Globus pallidus (tissue), 1 donor: ENCODE measurements at places on chromosomes 16 and 17.

- DNase-seq = peak; percentile 42
Observed at GRCh38 chr17:63405741-63406261, 40.3 kb downstream of the CYB561 start.

- DNase-seq = peak; percentile 76
Observed at GRCh38 chr17:78421534-78422266, 43.3 kb downstream of the PGS1 start.

DNA sequence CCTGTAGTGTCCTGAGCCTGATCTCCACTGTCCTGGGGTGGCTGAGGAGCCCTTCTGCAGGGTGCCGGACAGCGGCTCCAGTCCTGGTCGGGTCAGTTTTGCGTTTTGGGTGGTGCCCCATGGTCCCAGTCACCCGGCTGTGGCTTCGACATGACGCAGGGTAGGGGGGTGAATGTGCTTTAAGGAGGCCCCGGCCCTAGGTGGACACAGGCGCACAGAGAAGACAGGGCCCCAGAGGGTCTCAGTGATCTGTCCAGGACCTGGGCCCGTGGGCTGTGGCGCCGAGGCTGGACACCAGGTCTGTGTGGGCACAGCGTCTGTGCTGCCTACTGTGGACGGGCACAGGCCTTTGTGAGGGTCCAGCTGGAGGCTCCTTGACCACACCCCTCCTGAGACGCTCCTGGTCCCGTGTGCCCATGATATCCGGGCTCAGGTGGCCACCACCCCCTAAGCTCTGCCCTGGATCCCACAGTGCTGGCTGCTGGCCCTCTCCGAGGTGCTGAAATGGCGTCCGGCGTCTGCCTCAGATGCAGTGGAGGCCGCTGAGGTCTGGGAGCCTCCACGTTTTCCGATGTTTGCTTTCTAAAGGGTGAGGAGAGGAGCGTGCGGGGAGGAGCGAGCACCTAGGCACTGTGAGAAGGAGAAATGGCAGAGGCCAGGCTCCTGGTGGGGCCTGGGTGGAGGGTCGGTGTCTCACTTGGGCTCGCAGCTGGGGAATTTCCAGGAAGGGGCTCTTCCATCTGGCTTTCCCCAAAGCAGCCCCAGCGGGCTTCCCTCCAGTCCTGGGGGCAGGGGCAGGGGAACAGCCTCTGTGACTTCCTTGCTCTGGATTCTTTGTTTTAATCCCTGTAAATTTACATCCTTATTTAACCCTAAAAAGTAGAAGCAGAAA lies 56.1 kb upstream of the ACSF3 start:
- no peak for DNase-seq

- DNase-seq = no peak
Observed at GRCh38 chr17:58233543-58233942, 4.8 kb upstream of the LPO start.

DNA sequence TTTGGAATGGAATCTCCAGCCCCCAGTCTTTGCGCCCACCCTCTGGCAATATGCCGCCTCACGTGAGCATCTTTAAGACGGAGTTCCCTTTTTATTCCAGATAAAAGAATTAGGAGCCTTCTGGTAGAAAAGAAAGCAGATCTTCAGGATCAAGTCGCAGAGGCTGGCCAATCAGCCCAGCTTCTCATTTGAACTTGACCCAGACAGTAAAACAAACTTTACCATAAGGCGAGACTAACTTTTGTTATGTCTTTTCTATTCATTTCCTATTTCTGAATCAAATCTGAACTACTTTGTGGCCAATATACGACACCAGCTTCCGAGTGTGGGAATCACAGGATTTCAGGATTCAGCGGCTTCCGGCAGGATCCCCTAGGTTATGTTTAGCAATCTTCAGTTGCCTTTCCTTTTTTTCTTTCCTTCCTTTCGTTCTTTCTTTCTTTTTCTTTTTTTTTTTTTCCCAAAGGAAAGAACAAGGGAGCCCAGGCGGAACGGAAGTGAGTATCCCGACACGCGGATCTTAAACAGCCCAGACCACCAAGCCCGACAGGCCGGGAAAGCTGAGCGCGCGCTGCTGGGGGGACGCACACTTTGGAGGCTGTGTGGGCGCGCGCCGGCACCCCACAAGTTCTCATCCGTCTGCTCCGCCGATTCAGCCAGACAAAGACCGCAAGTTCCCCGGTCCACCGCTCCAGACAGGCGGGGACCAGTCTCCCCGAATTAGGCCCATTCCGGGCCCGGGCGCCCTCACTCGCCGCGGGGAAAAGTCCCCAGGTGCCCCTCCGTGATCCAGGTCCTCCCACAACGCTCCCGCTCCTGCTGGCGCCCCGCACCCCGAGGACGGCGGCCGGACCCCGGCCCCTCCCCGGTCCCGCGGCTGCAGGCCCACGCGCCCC lies 633 bp downstream of the TBC1D16 start:
- DNase-seq = peak; percentile 14

- DNase-seq = peak; percentile 50
Observed at GRCh38 chr16:84700446-84701300, 873 bp downstream of the USP10 start.

- DNase-seq = no peak
Observed at GRCh38 chr17:46264456-46265198, 30.3 kb upstream of the LRRC37A start.

GRCh38 chr17:81397314-81398175 lies 2.3 kb downstream of the BAHCC1 start:
- peak; percentile 65 for DNase-seq

- DNase-seq = no peak
Observed at GRCh38 chr17:1486802-1487695, 5.4 kb downstream of the MYO1C start.

GRCh38 chr17:32267690-32268205 lies 2.1 kb downstream of the RHBDL3 start:
- no peak for DNase-seq

DNA sequence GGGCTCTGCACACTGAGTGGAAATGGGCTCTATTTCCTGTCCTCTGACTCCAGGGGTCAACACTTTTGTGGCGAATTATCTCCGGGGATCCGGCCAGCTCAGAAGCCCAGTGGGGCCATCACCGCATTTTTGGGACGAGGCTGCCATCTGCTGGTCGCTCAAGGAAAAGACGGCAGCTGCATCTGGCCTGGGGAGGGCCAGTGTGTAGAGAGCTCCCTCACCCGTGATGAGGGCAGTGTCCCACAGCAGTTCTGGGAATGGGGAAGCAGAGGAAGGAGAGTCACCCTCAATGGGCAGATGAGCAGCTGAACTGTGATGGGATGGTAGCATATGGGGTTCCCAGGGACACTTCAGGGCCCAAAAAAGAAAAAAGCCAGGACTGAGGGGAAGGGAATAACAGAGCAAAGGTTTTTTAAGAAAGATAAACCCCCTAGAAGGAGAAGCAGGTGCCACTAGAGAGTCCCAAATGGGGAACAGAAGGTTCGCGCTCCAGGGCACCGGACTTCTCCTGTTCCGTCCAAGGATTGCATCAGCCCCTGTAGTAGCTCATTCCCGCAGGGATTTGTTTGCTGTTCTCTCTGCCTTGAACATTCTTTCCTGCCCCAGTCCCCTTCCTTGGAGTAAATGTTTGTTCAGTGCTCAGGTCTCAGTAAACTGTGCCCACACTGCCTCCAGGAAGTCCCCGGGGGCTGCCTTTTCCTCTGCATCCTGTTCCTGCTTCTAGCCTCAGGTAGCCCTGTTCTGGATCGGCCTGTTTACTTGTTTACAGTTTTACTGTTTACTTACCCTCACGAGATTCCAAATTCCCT lies 9.3 kb upstream of the ABCC12 start:
- peak; percentile 57 for DNase-seq

DNA sequence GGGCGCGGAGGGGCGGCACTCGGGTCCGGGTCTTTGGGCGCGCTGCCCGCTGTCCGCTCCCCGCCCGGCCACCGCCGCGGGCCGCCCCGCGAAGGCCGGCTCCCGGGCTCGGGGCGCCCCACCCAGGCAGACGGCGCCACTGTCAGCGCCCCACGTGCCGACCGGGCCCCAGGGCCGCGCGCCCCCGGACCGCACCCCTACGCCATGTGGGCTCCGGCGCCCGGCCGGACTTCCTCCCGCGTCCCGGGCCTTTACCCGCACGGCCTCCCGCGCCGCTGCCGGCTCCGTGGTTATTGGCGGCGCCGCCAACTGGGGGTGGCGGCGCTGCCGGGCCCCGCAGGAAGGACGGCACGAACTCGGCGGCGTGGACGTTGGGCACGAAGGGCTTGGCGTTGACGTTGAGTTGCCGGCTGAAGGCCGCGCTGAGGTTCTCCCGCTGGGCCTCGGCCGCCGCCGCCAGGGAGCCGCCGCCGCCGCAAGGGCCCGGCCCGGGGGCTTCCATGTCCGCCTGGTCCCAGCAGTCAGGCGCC lies 577 bp downstream of the GSPT1 start:
- DNase-seq = no peak

- DNase-seq = no peak
Observed at GRCh38 chr17:9287306-9287705, 266.0 kb downstream of the NTN1 start.

DNA sequence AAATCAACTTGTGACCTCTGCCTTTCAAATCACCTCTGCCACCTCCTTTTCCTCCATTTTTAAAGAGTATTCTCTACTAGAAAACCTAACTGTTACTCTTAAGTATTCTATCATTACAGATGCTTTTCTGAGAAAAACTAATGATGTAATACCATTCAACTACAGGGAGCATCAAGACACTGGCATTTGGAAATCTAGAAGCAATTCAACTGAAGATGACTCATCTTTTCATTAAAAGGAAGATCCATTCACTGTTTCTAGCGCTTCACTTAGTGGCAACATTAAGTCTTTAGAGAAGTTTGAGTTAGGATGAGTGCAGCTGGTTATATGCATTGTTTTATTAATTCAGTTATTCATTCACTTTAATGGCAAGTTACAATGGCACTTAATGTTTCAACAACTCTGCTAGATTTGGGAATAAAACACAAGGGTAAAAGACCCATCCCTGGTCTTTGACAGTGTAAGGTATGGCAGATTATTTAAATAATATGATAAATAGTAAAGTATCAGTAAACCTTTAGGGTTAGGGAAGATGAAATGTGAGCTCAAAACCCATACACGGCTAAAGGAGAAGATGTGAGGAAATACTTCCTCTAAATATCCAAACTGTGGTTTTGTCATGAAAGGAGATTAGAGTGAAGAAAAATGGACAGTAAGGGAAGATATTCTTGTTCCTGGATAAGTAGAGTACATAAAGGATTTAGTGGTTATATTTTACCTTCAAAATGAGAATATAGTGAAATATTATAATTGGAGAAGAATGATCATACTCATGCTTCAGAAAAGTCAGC lies 61.7 kb downstream of the KCNJ2 start:
- DNase-seq = no peak

DNA sequence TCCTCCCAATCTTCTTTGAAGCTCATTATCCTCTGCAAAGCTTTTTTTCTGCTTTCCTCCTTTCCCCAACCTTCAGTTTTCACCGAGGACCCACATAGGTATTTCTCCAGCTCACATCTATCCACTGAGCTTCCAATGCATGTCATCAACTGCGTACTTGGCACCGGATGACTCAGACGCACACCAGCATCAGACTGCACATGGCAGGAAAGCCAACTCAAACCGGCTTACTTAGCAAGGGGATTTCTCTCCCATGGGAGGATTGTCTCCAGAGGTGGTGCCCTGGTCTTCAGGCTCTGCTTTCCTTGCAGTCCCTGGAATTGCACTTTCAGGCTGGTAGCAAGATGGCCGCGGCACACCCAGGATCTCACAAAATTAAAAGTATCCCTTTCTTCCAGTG lies 1.7 kb upstream of the AKTIP start:
- DNase-seq = no peak

- no peak for DNase-seq
Observed at GRCh38 chr17:42387661-42388380, 421 bp downstream of the STAT3 start.

- no peak for DNase-seq
Observed at GRCh38 chr16:81711657-81712319, 67.3 kb upstream of the PLCG2 start.

DNA sequence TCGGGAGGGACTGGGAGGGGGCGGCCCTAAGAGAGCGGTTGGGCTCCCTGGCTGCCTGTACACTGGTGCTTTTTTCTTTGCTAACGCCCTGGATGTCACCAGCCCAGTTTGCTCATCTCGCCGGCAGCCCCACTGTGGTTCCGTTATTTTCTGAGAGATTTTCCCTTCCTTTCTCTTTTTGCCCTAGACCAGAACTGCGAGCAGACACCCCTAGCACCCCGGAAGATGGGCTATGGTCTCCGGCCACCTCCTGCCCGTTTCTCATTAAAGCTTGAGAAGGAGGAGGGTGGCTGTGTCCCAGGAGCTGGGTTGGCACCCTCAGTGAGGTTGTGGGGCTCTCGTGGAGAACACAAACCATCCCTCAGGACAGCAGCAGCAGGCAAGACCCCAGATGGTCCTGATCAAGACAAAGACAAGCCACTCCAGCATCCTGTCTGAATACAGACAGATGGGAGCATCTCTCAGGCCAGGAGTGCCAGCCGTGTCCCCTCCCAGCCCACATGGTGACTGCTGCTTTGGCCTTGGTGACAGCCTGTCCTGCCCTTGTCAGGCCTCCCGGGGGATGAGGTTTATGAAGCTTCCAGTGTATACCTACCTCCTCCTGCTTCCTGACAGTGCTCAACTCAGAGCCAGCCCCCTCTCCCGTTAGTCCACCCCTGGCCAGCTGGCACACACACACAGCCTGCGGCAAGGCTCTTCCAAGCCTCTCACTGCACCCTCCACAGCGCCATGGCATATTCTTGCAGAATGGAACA lies 77.2 kb downstream of the KCNJ12 start:
- DNase-seq = no peak

DNA sequence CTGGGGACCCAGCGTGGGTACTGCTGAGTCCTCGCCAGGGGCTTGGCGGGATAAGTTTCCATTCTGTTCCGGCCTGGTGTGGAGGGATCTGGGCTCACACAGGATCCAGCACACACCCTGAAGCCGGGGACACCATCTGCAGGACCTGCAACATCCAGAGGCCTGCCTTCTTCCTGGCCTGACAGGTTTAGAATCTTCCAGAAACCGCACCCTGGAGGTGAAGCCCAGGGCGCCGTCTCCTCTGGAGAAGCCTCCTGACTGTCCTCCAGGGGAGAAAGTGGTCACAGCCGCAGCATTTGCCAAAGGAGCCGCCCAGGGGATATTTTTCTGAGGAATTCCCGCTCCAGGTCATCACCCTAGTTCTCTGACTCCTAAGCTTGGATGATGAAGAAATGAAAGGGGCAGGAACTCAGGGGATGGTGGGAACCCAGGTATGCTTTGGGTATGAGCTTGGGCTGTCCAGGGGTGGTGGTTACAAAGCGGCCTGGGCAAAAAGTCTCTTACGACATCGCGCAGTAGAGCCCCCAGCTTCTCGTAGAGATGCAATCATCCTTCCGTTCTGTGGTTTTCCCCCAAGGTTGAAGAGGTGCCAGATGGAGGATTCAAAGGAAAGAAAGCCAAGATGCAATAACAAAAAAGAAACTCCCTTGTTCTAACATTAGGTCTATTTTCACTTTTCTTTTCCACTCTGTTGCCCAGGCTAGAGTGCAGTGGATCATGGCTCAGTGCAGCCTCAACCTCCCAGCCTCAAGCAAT lies 9.1 kb upstream of the CRISPLD2 start:
- DNase-seq = no peak
